ENCODE measurements at places on chromosomes 6 and 20.

DNA sequence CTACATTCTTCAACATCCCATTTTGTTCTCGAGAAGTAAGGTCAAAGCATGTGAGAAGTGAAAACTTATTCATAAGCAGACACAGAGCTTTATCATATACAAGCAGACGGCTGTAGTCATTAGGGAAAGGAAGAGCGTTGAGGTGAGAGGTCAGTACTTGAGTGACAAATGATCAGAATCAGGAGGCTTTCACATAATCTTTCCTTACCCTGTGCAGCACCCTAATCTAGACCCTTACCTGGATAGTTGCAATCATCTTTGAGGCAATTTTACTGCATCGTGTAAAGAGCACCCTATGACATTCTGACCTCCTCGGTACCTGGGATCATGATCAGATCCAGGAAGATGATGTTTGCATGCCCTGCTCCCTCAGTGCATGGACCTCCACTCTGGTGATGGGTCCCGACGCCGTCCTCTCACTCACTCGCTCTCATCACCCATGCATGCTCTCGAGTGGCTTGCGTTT, 62.7 kb downstream of the RNF182 start:
- DNase-seq, result no peak

- no peak for DNase-seq
Observed at GRCh38 chr6:149899926-149900619, 2.2 kb upstream of the RAET1E start.

DNA sequence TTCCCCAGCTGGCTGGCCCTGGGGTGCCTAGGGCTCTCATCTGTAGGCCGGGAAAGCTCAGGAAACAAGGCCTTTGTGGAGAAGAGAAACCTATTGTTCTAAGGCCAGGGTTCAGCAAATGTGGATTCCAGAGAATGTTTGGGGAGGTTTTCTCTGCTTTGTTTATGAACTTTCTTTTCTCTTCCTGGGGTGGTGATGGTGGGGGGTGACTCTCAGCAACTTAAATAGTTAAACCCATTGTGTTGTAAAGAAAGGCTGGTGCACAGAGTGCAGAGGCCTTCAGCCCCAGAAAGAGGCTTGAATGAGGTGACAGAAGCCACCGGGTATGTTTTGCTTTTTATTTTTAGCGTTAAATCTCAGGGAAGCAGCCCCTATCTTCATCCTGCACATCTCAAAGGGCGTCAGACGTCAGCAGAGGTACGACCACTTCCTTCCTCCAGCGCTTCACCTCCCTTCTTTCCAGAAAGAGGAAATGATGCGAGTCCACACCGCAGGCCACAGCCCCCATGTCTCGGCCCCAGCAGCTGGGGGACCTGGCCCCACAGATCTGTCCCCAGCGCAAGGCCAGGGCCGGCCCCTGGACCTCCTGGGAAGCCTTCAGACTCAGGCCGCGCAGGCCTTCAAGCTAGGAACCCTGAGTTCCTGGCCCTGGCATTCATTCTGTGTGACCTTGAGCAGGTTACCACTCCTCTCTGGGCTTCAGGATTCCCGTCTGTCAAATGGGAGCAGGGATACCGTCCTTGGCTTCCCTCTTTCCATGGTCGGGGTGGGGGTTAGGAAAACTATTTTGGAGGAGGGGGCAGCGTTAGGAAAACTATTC, 605 bp upstream of the PPP1R16B start:
- DNase-seq, result peak; percentile 49

- no peak for DNase-seq
Observed at GRCh38 chr6:128216917-128217316, 303.5 kb downstream of the PTPRK start.

- DNase-seq, result no peak
Observed at GRCh38 chr6:77040568-77041195, 422.6 kb downstream of the HTR1B start.

- no peak for DNase-seq
Observed at GRCh38 chr20:39206899-39207564, 244.9 kb downstream of the DHX35 start.

- no peak for DNase-seq
Observed at GRCh38 chr20:18615020-18615650, 27.3 kb downstream of the DTD1 start.

DNA sequence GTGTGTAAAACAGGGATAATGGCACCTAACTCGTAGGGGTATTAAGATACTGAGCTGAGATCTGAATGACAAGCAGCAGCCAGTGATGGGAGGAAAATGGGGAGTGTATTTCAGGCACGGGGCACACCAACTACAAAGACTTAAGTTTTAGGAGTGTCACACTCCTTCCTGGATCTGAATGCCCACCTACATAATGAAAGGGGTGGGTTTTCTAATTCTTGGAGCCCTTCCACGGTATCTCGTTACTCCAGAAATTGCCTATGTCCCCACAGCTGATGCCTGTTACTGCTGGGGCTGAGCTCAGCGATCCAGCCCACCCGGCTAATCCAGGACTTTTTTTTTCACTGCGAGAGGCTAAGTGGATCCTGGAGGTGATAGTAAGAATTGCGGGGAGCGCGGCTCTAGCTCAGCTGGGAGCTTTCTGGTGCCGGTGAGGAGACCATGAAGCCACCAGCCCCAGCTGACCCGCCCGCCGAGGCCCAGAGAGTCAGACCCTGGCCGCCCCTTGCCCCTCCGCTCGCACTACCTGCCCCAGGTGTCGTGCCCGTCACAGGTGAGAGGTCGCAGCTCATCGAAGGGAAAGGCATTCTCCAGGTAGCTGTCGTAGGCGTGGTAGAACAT, 727 bp downstream of the EDEM2 start:
- no peak for DNase-seq

- no peak for DNase-seq
Observed at GRCh38 chr6:130923350-130923749, 96.1 kb downstream of the SMLR1 start.

DNA sequence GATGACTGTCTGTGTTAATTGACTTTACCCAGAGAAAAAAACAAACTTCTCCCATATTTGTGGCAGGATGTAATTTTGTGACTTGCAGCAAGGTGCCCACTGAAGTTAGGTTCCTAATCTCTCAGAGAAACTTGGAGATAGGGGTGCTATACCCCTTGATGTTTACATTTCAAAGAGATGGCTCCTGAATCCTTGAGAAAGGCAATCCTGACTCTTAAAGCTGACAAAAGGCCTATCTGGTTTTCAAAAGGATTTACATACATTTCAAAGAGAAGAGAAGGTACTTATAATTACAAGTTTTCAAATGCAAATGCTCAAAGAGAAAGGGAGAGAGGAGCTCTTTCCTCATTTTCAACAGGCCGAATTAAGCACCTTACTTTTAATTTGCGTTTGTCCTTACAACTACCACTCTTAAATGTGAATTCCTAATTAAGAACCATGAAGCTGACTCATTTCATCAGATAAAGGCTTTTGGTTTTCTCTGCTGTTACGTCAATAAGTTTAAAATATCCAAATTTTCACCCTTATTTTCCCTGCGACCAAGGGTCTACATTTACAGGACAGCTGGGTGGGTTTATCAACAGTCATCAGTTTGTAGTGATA, 711.8 kb upstream of the MAP3K7 start:
- DNase-seq, result no peak

- DNase-seq, result no peak
Observed at GRCh38 chr20:61057443-61058121, 194.5 kb upstream of the CDH4 start.

- no peak for DNase-seq
Observed at GRCh38 chr6:106800379-106800778, 171.0 kb downstream of the QRSL1 start.

GRCh38 chr6:111663692-111664564, 58.2 kb upstream of the TRAF3IP2 start:
- DNase-seq, result no peak
